ENCODE measurements at places on chromosomes 7 and 10.
A peak's percentile ranks its signal among the peaks of the same experiment; 100 is the strongest.

GRCh38 chr10:124550293-124551034 lies 88.8 kb downstream of the LHPP start:
- H3K36me3 ChIP-seq, result peaks cover 4% of the 10 kb centered on the region
- DNase-seq, result no peak

- H3K27ac ChIP-seq, result no peak overlapping the region
- peaks cover 3% of the 10 kb centered on the region for H3K4me1 ChIP-seq
- no peak overlapping the region for H3K4me3 ChIP-seq
These were observed 62.0 kb downstream of the BBS9 start for GRCh38 chr7:33191340-33191739.

DNA sequence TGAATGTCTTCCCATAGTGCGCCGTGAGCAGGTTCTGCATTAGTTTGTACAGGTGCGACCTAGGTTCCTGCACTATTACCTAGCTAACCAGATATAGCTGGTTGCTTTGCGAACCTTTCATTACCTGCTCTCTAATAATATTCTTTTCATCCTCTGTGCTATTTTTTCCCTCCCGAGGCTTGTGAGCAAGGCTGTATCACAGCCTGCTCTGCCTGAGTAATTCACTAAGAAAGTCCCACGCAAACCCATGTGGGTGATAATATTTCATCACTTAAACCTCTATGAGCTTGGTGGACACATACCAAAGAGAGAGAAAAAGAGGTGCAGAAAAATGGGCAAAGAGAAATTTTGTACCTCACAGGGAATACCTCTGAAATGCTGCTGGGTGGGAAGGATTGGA lies 8.4 kb downstream of the INHBA start:
- H3K4me1 ChIP-seq, result no peaks in the 10 kb centered on the region
- peaks cover 3% of the 10 kb centered on the region for H3K27me3 ChIP-seq
- H3K4me3 ChIP-seq, result no peak overlapping the region
- DNase-seq, result no peak

GRCh38 chr10:44292390-44293002 lies 92.4 kb downstream of the CXCL12 start:
- DNase-seq, result peak; percentile 50

DNA sequence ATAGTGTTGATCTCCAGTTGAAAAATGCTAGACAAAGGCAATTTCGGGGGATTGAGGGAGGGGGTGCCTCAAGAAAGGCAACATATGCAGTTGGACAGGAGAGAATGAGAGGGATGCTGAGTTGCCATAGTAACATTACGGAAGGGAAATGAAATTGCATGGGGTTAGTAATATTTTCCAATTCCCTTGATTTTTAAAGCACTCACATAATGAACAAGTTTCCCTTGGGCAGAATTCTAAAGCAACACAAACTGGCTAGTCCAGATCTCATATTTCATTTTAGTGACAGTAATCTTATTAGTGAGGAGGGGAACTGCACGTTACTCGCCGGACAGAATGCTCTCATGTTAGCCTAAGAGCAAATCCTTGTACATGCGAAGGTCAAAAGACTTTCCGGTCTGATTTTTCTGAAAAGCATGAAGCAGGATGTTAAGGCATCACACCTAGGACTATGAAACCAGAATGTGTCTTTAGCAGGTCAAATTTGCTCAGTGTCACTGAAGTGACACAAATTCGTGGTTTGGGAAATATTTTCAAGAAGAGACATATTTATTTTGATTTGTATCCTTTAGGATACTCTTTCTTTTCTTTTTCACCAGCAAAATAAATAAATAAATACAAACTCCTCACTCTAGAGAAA lies 165.5 kb downstream of the ANK3 start:
- H3K27me3 ChIP-seq, result no peaks in the 10 kb centered on the region
- peaks cover 2% of the 10 kb centered on the region for H3K4me1 ChIP-seq
- no peak overlapping the region for H3K4me3 ChIP-seq
- no peak overlapping the region for H3K27ac ChIP-seq
- no peaks in the 10 kb centered on the region for H3K36me3 ChIP-seq
- DNase-seq, result no peak

GRCh38 chr7:31202801-31203200 lies 137.7 kb downstream of the NEUROD6 start:
- H3K36me3 ChIP-seq, result peaks cover 8% of the 10 kb centered on the region
- no peaks in the 10 kb centered on the region for H3K4me1 ChIP-seq
- no peak for DNase-seq
- H3K27me3 ChIP-seq, result no peaks in the 10 kb centered on the region
- H3K27ac ChIP-seq, result no peak overlapping the region

- no peak overlapping the region for H3K27ac ChIP-seq
- no peak overlapping the region for H3K4me3 ChIP-seq
- peaks cover 8% of the 10 kb centered on the region for H3K4me1 ChIP-seq
These were observed 10.5 kb downstream of the IKZF1 start for GRCh38 chr7:50314836-50315592.

GRCh38 chr7:94588075-94588474 lies 67.9 kb downstream of the SGCE start:
- H3K36me3 ChIP-seq, result no peaks in the 10 kb centered on the region
- no peaks in the 10 kb centered on the region for H3K4me1 ChIP-seq
- H3K4me3 ChIP-seq, result no peak overlapping the region
- no peaks in the 10 kb centered on the region for H3K27me3 ChIP-seq
- no peak overlapping the region for H3K27ac ChIP-seq

DNA sequence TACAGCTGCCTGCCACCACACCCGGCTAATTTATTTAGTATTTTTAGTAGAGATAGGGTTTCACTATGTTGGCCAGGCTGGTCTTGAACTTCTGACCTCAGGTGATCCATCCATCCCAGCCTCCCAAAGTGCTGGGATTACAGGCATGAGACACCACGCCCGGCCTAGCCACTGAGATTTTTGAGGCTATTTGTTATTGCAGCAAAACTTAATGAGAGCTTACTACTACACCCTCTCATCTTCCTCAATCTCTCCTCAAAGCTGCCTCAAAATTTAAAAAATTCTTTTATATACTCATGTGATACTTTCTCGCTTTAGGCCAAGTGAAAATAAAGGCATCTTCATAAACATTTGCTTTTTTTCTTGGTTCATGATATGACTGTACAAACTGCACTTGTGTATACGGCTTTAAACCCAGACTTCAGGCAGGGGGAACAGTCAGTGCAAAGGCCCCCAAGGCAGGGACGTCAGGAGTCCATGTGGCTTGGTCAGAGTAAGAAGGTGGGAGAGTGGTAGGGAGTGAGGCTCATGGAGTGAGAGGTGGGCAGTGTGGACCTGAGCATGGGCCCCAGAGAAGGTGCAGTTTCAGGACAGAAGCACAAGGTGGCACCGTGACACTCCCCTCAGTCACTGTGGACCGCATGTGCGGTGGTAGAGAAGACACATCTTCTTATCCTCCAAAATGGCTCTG lies 55.5 kb downstream of the SYPL1 start:
- peaks cover 11% of the 10 kb centered on the region for H3K36me3 ChIP-seq
- peak overlapping the region; percentile 12 for H3K27ac ChIP-seq
- H3K4me3 ChIP-seq, result no peak overlapping the region
- H3K4me1 ChIP-seq, result peaks cover 13% of the 10 kb centered on the region

DNA sequence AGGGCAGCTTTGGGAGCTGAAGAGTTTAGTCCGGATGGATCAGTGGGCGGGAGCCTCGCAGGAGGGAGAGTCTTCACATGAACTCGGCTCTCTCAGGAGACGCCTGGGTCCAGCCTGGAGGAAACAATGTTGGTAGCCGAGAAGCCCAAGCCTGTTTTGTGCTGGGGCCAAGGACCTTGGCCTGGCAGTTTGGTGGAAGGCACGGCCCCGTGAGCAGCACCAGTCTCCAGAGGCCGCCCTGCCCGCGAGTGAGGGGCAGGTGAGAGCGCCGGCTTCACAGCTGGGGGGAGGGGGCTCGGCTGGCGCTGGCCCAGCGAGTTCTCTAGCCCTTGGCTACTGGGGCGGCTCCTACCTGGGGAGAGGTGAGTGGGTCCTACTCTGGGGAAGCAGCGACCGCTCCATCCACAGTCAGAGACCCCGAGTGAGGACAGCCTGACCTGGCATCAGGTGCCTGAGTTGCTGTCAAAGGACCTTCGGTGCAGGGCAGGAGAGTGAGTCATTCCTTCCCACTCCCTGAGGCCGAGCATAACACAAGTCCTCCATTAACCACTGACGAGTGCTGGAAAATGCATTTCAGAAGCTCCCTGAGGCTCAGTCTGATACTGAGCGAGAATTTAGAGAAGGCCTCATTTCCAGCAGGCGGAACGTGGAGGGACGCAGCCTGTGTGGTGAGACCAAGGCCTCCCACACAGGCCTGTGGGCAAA lies 89.3 kb upstream of the DIP2C start:
- no peak for DNase-seq
- H3K4me3 ChIP-seq, result no peak overlapping the region
- H3K4me1 ChIP-seq, result no peaks in the 10 kb centered on the region
- peaks cover 7% of the 10 kb centered on the region for H3K27me3 ChIP-seq

DNA sequence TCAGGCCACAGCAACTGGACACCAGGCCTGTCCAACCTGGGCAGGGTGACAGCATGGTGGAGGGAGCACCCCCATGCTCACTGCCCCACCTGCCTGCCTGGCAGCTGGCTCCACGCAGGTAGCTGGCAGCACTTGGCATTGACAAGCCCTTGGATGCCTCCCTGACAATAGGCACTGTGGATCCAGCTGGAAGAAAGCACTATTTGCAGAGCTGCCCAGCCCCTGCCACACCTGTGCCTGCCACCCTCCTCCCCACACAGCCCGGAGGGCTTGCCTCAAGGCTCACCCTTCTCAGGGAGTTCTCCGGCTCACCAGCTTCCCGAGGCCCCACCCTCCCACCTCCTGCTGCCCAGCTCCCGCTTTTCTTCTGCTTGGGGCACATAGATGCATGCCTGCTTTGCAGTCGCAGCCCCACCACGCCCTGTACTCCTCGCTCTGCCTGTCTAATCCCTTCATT lies 160.1 kb downstream of the NEURL1 start:
- peaks cover 9% of the 10 kb centered on the region for H3K27me3 ChIP-seq
- H3K4me1 ChIP-seq, result peaks cover 4% of the 10 kb centered on the region
- no peak overlapping the region for H3K4me3 ChIP-seq
- peaks cover 23% of the 10 kb centered on the region for H3K36me3 ChIP-seq
- no peak overlapping the region for H3K27ac ChIP-seq
- no peak for DNase-seq

DNA sequence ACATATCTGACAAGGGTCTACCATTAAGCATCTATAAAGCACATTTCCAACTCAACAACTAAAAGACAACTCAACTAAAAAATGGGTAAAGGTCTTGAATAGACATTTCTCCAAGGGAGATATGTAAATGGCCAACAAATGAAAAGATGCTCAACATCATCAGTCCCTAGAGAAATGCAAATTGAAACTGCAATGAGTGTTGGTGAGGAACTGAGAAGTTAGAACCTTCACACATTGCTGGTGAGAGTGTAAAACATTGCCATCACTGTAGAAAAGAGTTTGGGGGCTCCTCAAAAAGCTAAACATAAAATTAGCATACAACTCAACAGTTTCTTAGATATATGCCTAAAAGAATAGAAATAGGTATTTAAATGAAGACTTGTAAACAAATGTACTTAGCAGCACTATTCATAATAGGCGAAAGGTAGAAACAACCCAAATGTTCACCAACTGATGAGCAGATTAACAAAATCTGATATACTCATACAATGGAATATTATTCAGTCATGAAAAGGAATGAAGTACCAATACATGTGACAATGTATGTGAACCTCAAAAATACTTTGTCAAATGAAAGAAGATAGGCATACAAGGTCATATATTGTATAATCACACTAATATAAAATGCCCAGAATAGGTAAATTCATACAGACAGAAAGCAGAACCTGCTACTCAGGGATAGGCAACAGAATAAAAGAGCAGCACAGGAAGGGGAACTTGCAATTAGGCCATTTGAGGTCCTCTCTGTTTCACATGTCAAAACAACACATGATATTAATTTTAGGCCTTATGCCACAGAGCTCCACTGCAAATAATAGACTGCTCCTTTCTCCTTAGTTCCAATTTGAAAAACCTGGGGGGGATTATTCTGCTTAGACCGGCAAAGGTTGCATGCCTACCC lies 10.6 kb upstream of the LRRC72 start:
- H3K36me3 ChIP-seq, result no peaks in the 10 kb centered on the region
- no peaks in the 10 kb centered on the region for H3K4me1 ChIP-seq
- H3K27ac ChIP-seq, result no peak overlapping the region
- DNase-seq, result no peak
- no peak overlapping the region for H3K4me3 ChIP-seq

GRCh38 chr7:24685708-24686107 lies 71.6 kb downstream of the GSDME start:
- H3K36me3 ChIP-seq, result no peaks in the 10 kb centered on the region
- no peaks in the 10 kb centered on the region for H3K27me3 ChIP-seq
- no peak overlapping the region for H3K27ac ChIP-seq
- no peak for DNase-seq
- H3K4me1 ChIP-seq, result peaks cover 3% of the 10 kb centered on the region

DNA sequence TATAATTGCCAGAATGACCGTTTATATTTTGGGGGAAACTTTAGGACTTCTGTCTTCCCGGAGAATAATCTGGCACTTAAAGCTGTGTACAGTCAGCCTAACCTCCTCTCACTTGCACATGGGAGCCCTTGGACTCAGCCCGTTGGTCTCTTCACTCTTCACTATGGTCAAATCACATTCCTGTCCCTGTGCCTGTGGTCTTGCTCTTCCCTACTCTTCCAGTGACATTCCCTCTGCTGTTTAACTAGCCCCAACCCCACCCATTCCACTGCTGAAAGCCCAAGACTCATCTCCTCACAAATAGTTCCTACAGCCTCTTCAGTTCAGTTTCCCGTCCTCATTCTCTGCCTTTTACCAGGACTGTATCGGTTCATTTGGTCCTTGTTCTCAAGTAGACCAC lies 135.0 kb downstream of the DYNC1I1 start:
- H3K27me3 ChIP-seq, result peaks cover 2% of the 10 kb centered on the region
- DNase-seq, result no peak
- H3K36me3 ChIP-seq, result no peaks in the 10 kb centered on the region
- H3K4me3 ChIP-seq, result no peak overlapping the region

GRCh38 chr10:12720217-12720981 lies 281.1 kb downstream of the CCDC3 start:
- H3K36me3 ChIP-seq, result no peaks in the 10 kb centered on the region
- no peak overlapping the region for H3K27ac ChIP-seq
- DNase-seq, result no peak
- peaks cover 8% of the 10 kb centered on the region for H3K27me3 ChIP-seq

DNA sequence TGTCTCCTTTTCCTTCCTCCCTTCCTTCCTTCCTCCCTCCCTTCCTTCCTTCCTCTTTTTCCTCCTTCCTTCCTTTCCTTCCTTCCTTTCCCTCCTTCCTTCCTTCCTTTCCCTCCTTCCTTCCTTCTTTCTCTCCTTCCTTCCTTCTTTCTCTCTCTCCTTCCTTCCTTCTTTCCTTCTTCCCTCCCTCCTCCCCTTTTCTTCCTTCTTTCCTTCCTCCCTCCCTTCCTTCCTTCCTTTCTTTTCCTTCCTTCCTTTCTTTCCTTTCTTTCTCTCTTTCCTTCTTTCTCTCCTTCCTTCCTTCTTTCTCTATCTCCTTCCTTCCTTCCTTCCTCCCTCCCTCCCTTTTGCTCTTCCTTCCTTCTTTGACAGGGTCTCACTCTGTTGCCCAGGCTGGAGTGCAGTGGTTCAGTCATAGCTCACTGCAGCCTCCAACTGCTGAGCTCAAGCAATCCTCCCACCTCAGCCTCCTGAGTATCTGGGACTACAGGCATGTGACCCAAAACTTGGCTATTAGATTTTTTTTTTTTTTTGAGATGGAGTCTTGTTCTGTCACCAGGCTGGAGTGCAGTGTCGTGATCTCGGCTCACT lies 15.9 kb upstream of the CYTH3 start:
- no peaks in the 10 kb centered on the region for H3K4me1 ChIP-seq
- peaks cover 5% of the 10 kb centered on the region for H3K36me3 ChIP-seq
- no peaks in the 10 kb centered on the region for H3K27me3 ChIP-seq

GRCh38 chr7:143454091-143454680 lies 10.9 kb downstream of the TAS2R60 start:
- no peaks in the 10 kb centered on the region for H3K36me3 ChIP-seq
- no peaks in the 10 kb centered on the region for H3K4me1 ChIP-seq
- H3K27ac ChIP-seq, result no peak overlapping the region
- H3K4me3 ChIP-seq, result no peak overlapping the region

Data from glutamatergic neuron (in vitro differentiated cells).